ENCODE measurements at places on chromosomes 6 and 20. TPM values are rescaled to one million over a fixed set of nuclear protein-coding genes. Genes with fewer than 3 reads are reported as not detected.

- DNase-seq = no peak
These were observed 146.5 kb upstream of the ZNF217 start for GRCh38 chr20:53739799-53740785.

Gene KCNQ5
- not detected for total RNA-seq

Gene PHACTR1
- 17.7 TPM for total RNA-seq

- DNase-seq = no peak
These were observed 4.5 kb upstream of the INSM1 start for GRCh38 chr20:20363434-20363798.

DNA sequence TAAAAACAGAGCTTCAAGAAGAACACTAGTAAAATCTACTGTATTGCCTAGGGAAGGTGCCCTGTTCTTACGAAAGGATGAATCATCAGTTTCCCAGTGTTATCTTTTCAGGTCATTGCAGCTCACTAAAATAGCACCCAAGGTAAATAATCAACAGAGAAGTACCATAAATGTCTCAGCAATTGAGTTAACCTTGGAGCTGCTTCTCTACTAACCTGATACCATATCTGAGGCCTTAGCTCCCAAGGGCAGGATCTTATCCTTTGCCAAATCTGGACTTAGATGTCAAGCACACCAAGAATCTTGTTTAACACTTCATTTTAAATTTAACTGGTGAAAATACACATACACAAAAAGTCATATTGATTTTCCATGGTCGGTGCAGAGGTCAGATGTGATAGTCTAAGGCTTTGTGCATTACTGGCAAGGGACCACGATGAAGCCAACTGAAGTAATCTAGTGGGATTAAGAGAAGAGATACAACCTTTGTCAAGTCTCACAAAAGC lies 81.5 kb downstream of the EDN1 start:
- no peak for DNase-seq

Gene CLDN20
- not detected for total RNA-seq

DNA sequence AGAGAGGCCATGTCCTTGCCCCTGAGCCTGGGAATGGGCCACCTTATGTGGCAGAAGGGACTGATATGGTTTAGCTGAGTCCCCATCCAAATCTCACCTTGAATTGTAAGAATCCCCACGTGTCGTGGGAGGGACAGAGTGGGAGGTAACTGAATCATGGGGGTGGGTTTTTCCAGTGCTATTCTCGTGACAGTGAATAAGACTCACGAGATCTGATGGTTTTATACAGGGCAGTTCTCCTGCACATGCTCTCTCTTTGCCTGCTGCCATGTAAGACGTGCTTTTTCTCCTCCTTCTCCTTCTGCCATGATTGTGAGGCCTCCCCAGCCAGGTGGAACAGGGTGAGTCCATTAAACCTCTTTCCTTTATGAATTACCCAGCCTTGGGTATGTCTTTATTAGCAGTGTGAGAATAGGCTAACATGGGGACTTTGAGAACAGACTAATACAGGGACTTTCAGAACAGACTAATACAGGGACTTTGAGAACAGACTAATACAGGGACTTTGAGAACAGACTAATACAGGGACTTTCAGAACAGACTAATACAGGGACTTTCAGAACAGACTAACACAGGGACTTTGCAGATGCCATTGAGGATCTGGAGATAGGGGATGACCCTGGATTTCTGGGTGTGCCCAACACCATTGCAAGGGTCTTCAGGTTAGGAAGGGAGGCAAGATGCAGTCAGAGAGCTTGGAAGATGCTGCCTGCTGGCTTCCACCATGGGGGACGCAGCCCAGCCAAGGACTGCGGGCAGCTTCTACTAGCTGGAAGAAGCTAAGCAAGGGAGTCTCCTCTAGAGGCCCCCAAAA lies 86.9 kb downstream of the RAMACL start:
- no peak for DNase-seq

Gene LCA5
- total RNA-seq = 5.0 TPM

GRCh38 chr6:113620386-113620785 lies 236.8 kb upstream of the MARCKS start:
- no peak for DNase-seq

Gene MCHR2
- total RNA-seq = not detected

Gene EYA4
- total RNA-seq = 4.2 TPM

Gene ATP9A
- 129 TPM for total RNA-seq

Gene WFDC2
- 5.7 TPM for total RNA-seq

Gene PRDM13
- not detected for total RNA-seq

- no peak for DNase-seq
These were observed 158.6 kb upstream of the RIMS1 start for GRCh38 chr6:71727632-71728294.

DNA sequence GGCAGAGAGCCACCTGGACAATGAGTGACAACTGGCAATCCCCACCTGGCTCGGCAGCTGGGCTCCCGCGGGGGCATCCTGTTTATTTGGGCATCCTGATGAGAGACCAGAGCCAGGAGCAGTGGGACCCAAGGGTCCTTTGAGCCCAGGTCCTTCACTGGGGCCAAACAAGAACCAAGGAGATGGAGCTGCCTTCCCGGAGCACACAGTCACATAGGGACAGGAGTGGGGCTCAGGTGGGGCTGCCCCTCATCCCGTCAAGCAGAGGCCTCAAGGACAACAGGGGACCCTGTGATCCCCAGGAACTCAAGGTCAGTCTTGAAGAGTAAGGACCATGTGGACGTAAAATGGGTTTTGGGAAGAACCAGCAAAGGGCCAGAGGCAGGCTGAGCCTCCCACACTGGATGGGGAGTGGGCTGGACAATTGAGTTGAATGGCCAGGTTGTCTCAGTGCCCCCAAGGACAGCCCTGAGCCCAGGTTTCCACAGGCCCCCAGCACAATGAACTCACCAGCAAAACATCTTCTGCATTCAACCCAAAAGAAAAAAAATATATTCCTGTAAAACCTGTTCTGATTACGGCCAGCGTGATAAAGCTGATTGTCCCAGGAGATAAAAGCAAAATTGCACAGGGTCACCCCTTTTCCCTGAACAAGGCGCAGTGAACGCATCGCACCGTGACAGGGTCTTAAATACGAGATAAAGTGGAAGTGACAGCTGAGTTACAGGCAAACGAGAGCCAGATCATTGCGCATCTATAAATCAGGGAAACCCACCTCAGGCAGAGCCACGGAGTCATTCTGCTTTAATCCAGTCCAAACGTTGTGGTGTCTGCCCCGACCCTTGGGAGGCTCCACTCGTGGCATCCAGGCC lies 86.2 kb downstream of the ANKRD60 start:
- DNase-seq = no peak

Gene CYP24A1
- total RNA-seq = not detected

GRCh38 chr20:62066983-62067433 lies 1.3 kb upstream of the TAF4 start:
- no peak for DNase-seq
